ENCODE measurements at places on chromosomes 3 and 15. TPM values are rescaled to one million over a fixed set of nuclear protein-coding genes. Genes with fewer than 3 reads are reported as not detected.

The CCR9 gene
- not detected for total RNA-seq

The GOLGA8S gene
- total RNA-seq, result 0.14 TPM

The TRIM71 gene
- not detected for total RNA-seq

The DGKG gene
- total RNA-seq, result 7.3 TPM

The IL5RA gene
- total RNA-seq, result not detected

The KBTBD13 gene
- not detected for total RNA-seq

The PIAS1 gene
- 15.8 TPM for total RNA-seq

The LINGO1 gene
- total RNA-seq, result 9.9 TPM

The AMT gene
- total RNA-seq, result 0.53 TPM

The GOLGA8A gene
- 4.7 TPM for total RNA-seq

The TSC22D2 gene
- 17.2 TPM for total RNA-seq

All from A549 treated with AZD2906 at 1 μM for 4 hours (cell line).